Heart left ventricle (tissue), 16 donors: ENCODE measurements at places on chromosomes 2 and 18.

- no peaks in the 10 kb centered on the region for H3K36me3 ChIP-seq
- H3K27me3 ChIP-seq, result no peaks in the 10 kb centered on the region
- peaks cover 4% of the 10 kb centered on the region for H3K4me1 ChIP-seq
- no peak overlapping the region for H3K4me3 ChIP-seq
- H3K27ac ChIP-seq, result no peak overlapping the region
These were observed 89.1 kb upstream of the MBOAT2 start for GRCh38 chr2:9092383-9093282.

- no peaks in the 10 kb centered on the region for H3K36me3 ChIP-seq
- H3K27ac ChIP-seq, result no peak overlapping the region
- no peaks in the 10 kb centered on the region for H3K4me1 ChIP-seq
- no peak for DNase-seq
- no peaks in the 10 kb centered on the region for H3K27me3 ChIP-seq
- no peak overlapping the region for H3K4me3 ChIP-seq
These were observed 181.7 kb upstream of the CRIM1 start for GRCh38 chr2:36173760-36174404.

DNA sequence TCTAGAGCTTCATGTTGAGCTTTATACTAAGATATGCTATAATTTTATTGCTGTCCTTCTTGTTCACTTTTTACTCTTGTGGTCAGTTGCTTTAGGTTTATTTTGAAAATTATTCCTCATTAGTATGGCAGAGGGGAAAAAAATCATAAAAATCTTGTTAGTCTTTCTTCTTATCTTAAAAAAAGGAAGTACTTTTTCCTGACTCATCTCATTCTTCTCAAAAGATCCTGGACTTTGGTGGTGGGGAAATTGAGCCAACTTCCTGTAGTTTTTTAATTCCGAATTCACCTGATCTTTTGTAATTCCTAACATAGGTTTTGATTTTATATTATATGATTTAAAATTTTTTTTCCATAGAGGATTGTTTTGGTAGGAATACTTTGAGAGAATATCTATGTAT is 3.8 kb downstream of the SLC4A1AP start:
- H3K27ac ChIP-seq, result no peak overlapping the region
- peaks cover 21% of the 10 kb centered on the region for H3K4me1 ChIP-seq
- H3K36me3 ChIP-seq, result peaks cover 15% of the 10 kb centered on the region
- DNase-seq, result no peak
- H3K4me3 ChIP-seq, result no peak overlapping the region

GRCh38 chr2:54947136-54947535 is 103.1 kb downstream of the RTN4 start:
- no peaks in the 10 kb centered on the region for H3K27me3 ChIP-seq
- DNase-seq, result no peak
- H3K36me3 ChIP-seq, result no peaks in the 10 kb centered on the region
- no peak overlapping the region for H3K27ac ChIP-seq

- H3K36me3 ChIP-seq, result no peaks in the 10 kb centered on the region
- no peak overlapping the region for H3K4me3 ChIP-seq
- DNase-seq, result peak; percentile 9
- H3K27ac ChIP-seq, result no peak overlapping the region
- no peaks in the 10 kb centered on the region for H3K27me3 ChIP-seq
These were observed 211.6 kb downstream of the MGAT5 start for GRCh38 chr2:134465228-134466105.

DNA sequence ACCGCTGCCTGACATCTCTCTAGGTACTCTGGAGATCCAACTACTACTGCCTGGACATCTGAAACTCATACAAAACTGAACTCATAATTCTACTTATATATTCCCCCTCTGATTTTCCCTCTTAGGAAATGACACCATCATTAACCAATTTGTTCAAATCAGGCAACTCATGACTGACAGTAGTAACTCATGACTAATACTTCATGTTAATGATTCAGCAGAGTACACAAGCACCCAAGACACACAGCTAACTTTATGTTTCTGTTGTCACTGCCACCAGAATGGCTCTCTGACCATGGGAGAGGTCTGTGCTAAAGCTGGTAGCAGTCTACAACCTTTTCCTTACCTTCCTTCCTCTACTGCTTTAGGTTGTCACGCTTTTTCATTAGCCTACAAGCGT is 91.1 kb downstream of the ITSN2 start:
- H3K27ac ChIP-seq, result no peak overlapping the region
- H3K36me3 ChIP-seq, result no peaks in the 10 kb centered on the region
- peaks cover 4% of the 10 kb centered on the region for H3K4me1 ChIP-seq
- no peak overlapping the region for H3K4me3 ChIP-seq
- no peak for DNase-seq

GRCh38 chr2:51960281-51960680 is 928.3 kb upstream of the NRXN1 start:
- no peaks in the 10 kb centered on the region for H3K36me3 ChIP-seq
- no peak for DNase-seq
- no peaks in the 10 kb centered on the region for H3K27me3 ChIP-seq
- no peaks in the 10 kb centered on the region for H3K4me1 ChIP-seq
- H3K27ac ChIP-seq, result no peak overlapping the region

- no peak overlapping the region for H3K4me3 ChIP-seq
- H3K27me3 ChIP-seq, result no peaks in the 10 kb centered on the region
- no peaks in the 10 kb centered on the region for H3K4me1 ChIP-seq
- peaks cover 94% of the 10 kb centered on the region for H3K36me3 ChIP-seq
These were observed 48.4 kb downstream of the HK2 start for GRCh38 chr2:74882299-74882687.

- no peaks in the 10 kb centered on the region for H3K36me3 ChIP-seq
- DNase-seq, result no peak
- H3K27me3 ChIP-seq, result peaks cover 39% of the 10 kb centered on the region
- peak overlapping the region; percentile 52 for H3K4me3 ChIP-seq
- peak overlapping the region; percentile 56 for H3K27ac ChIP-seq
- peaks cover 11% of the 10 kb centered on the region for H3K4me1 ChIP-seq
These were observed 10.4 kb downstream of the HOXD8 start for GRCh38 chr2:176139661-176140512.

- no peaks in the 10 kb centered on the region for H3K27me3 ChIP-seq
- peaks cover 33% of the 10 kb centered on the region for H3K4me1 ChIP-seq
- peak overlapping the region; percentile 36 for H3K27ac ChIP-seq
- DNase-seq, result peak; percentile 85
- H3K4me3 ChIP-seq, result no peak overlapping the region
These were observed 201.0 kb downstream of the SMAD7 start for GRCh38 chr18:48749768-48750167.

DNA sequence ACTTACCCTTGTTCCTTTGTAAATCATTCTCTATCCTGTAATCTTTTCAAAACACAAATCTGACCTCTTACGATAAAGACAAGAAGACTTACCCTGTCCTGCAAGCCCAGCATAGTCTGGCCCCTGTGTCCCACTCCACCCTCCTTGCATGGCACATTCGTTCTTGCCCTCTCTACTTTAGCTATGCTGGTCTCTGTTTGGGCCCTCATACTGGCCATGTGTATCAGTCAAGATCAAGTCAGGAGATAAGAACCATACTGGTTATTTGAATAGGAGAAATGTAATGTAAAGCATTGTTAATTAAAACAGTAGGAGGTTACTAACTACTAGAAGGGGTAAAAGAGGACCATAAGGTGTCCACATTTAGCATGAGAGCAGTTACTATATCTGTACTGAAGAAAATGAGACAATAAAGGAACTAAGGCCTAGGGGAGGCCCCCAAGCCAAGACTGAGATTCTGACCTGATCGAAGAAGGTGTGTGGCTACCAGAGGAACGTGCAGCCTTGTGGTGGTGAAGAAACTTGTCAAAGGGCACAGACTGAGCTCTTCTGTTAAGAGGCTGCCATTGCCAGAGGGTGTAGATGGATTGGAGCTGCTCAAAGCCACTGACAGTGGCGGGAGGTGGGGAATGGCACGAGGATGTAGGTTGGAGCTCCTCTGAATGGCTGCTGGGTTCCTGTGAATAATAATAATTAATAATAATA is 80.8 kb downstream of the KCTD18 start:
- H3K27ac ChIP-seq, result no peak overlapping the region
- no peaks in the 10 kb centered on the region for H3K27me3 ChIP-seq
- no peak overlapping the region for H3K4me3 ChIP-seq
- H3K4me1 ChIP-seq, result no peaks in the 10 kb centered on the region

GRCh38 chr18:62569081-62569655 is 46.3 kb downstream of the ZCCHC2 start:
- H3K27me3 ChIP-seq, result no peaks in the 10 kb centered on the region
- H3K4me1 ChIP-seq, result no peaks in the 10 kb centered on the region
- H3K27ac ChIP-seq, result no peak overlapping the region
- H3K4me3 ChIP-seq, result no peak overlapping the region
